ENCODE measurements at places on chromosomes 2 and 18.

DNA sequence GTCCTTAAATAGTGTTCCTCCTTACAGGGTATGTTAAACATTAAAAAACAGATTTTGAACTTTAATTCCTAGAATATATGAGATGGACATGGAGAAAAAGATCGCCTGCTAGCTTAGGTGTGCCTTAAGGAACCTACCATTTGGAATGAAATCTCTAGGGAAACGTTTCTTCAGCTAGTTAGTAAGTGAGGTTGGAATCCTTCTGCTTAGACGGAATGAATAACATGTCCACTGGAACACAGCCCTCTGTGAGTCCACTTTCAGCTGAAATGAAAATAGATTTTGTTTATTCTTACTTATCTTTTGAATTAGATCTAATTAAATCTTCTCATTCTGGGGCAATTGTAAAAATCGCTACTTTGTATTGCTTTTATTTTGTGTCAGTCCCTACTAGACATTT lies 28.4 kb downstream of the NAB1 start:
- DNase-seq: no peak

GRCh38 chr2:241775223-241776177 lies 1.1 kb upstream of the GAL3ST2 start:
- no peak for DNase-seq

- peak; percentile 2 for DNase-seq
These were observed 127.8 kb downstream of the TPO start for GRCh38 chr2:1541040-1541439.

GRCh38 chr2:9378433-9379390 lies 44.6 kb downstream of the ITGB1BP1 start:
- no peak for DNase-seq

GRCh38 chr2:200763422-200763821 lies 48.3 kb upstream of the BZW1 start:
- DNase-seq: no peak

GRCh38 chr2:107215401-107216350 lies 329.7 kb upstream of the ST6GAL2 start:
- DNase-seq: no peak

DNA sequence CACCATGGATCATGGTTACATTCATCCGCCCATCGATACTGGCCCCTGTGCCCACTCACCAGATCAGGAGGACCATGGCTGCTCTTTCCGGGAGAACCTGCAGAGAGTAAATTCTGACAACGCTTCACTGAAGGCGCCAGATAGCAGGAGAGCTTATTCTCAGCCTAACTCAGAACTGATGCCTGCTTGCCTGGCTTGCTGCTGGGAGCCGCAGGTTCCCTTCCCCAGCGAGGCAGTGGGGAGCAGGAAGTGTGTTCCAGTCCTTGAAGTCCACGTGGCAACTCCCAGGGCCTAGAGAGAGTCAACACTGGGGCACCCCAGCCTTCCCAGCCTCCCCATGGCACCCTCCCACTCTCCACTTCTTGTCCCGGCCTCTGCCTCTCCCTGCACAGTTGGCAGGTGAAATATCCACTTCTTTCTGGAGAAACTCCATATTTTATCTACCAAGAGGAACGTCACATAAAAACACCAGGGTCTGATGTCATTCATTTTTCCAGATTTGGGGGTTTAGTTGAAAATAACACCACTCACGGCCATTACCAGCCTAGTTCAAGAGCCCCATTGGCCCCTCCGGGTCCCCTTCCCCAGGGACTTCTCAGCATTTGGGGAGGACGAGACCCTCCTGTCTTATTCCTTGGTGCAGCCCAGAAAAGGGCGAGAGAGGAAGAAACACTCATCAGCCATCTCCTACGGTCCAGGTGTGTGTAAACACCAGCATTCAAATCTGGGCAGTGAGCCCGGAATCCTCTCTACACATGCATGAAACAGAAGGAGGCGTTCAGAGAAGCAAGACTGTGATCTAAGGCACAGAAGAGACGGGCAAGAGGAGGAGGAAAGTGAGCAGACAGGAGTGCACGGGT lies 3.5 kb upstream of the TUBB6 start:
- DNase-seq: no peak

GRCh38 chr2:227608561-227609338 lies 5.9 kb downstream of the SCYGR3 start:
- DNase-seq: no peak

- DNase-seq: no peak
These were observed 265.1 kb downstream of the NEDD4L start for GRCh38 chr18:58309099-58309498.

DNA sequence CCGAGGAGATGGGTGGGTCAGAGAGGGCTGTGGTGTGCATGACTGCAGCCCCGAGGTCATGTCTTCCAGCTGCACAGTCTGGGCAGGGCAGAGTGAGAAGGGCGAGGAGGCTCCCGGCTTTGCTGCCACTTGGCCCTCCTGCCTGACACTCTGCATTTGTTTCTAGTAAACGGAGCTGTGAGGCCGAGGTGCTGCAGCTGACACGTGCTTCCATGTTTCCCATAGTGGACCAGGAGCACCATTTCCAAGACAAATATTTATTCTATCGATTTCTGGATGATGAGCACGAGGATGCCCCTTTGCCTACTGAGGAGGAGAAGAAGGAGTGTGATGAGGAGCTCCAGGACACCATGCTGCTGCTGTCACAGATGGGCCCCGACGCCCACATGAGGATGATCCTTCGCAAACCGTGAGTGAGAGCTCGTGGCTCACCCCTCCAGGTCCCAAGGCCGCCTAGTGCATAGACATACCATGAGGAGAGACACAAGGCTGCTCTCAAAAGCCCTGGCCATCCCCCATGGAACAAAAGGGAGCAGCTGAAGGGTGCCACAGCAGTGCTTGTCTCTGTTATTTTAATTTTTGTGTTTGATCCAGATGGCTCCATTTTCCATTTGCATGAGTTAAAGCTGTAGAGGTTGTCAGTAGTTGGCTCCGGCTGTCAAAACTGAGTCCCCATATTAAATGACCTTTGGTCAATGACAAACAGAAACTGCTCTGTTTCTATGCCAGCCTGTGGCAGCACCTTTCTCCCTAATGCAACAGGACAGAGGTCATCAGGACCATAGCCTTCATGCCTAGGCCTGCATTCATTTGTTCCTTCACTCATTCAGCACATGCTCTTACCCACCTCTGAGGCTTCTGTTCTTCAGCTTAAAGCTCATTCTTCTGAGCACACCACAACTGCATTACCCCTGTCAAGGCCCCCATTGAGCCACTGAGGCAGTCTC lies 108.3 kb upstream of the MAP3K20 start:
- DNase-seq: no peak

Data from hematopoietic multipotent progenitor cell treated with erythropoietin and hydrocortisone succinate and interleukin-3 and kit ligand, for 17 days (in vitro differentiated cells).